ENCODE measurements at places on chromosomes 1 and 21.

DNA sequence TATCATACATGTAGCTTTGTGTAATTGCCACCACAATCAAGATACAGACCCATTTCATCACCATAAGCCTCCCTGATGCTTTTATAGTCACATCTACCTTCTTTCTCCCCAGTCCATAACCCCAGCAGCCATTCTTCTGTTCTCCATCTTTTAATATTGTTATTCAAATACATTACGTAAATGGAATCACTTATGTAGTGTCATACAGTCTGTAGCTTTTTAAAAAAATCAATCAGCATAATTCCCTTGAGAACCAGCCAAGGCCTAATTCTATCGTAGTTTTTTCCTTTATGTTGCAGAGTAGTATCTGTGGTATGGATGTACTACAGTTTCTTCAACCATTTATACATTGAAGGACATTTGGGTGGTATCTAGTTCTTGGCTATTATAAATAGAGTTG, 31.6 kb upstream of the WDR26 start:
- no peak for DNase-seq

DNA sequence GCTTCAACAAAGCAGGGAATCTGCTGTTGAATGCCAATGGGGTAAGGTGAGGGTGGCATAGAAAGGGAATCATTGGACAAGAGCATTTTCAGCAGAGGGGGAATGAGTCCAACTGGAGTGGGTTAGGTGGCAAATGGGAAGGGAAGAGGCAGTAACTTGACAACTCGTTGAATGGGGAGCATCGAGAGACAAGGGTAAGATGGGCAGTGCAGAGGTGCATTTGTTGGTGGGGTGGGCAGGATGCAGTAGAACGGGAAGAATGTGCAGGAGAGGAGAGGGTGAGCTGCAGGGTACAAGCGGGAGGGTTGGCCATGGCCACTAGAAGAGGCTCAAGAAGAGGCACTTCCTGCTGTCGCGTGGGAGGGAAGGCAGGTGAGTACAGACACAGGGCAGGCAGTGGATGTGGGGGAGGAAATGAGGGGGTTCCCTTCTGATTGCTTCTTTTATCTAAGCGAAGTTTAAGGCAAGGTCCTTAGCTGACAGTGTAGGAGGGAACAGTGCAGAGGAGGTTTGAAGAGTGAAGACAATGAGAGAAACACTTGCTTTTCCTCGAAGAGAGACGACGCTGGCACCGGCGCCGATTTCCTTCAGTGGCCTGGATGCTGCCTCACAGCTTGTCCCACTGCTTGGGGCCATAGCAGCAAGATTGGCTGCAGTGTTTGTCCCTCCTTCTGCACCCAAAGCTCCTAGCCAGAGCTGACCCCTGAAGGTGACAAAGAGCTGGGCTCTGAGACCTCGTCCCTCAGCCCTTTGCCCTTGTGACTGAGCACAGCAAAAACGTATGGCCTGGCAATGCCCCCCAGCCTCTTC, 3.2 kb upstream of the IKBKE start:
- no peak for DNase-seq

- no peak for DNase-seq
Observed at GRCh38 chr1:4328402-4329071, 325.9 kb upstream of the AJAP1 start.

DNA sequence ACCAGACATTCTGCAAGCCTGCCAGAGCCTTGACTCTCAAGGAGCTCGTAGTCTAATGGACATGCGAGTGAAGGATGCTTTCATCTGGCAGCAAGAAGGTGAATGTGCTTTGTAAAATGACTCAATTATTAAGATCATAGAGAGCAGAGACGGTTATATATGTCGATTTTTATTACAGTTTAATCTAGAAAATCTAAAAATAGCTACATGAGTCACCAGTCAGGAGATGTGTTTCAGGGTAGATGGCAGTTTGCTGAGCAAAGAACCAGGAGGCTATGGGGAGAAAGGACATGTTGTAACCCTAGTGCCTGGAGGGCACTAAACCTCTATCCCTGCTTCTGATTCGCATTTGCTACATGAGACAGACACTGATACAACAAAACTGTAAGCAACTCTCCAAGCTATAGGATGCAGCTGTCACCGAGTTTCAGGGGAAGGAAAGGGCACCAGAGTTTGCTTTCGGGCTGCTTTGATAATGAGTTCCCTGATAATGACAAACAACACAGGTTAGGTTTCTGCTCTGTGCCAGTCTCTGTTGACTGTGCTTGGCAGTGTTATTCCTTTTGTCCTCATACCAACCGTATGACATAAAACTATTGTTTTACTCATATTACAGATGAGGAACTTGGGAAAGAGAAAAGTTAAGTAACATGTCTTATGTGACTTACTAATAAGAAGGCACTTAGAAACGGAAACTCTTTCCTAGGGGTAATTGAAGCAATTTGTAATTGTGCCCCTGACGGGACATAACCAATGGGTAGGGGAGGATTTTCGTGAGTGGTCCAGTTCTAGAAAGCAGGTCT, 43.2 kb downstream of the C1orf198 start:
- no peak for DNase-seq

- no peak for DNase-seq
Observed at GRCh38 chr1:28815533-28816185, 3.7 kb downstream of the OPRD1 start.

DNA sequence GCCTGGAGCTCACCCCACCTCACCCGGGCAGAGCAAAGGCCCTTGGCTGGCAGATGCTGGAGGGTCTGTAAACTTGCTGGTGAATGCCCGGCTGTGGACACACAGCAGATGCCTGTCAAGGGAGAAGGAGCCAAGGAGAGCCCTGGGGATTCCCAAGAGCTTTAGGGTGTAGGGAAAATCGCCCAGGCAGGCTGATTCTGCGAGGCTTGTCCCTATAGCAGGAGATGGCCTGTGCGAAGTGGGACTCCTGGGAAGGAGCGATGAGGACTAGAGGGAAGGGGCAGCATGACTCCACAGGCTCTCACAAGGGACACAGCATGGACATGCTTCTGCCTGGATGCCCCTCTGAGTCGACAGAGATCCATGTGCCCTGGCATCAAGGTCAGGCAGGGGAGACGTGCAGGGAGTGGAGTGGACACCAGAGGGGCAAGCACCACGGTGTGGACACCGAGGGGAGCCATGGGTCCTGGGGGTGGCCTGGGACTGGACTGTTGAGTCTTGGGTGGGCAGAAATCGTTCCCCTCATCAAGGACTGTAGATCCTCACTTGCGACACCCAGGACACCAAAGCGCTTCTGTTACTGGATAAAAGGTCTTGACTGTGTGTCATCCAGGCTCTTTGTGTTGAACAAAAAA, 71.4 kb upstream of the ABCG1 start:
- no peak for DNase-seq

- DNase-seq, result no peak
Observed at GRCh38 chr1:200369131-200369530, 40.7 kb downstream of the ZNF281 start.

GRCh38 chr1:171384496-171384895, 70.5 kb downstream of the FMO4 start:
- no peak for DNase-seq

DNA sequence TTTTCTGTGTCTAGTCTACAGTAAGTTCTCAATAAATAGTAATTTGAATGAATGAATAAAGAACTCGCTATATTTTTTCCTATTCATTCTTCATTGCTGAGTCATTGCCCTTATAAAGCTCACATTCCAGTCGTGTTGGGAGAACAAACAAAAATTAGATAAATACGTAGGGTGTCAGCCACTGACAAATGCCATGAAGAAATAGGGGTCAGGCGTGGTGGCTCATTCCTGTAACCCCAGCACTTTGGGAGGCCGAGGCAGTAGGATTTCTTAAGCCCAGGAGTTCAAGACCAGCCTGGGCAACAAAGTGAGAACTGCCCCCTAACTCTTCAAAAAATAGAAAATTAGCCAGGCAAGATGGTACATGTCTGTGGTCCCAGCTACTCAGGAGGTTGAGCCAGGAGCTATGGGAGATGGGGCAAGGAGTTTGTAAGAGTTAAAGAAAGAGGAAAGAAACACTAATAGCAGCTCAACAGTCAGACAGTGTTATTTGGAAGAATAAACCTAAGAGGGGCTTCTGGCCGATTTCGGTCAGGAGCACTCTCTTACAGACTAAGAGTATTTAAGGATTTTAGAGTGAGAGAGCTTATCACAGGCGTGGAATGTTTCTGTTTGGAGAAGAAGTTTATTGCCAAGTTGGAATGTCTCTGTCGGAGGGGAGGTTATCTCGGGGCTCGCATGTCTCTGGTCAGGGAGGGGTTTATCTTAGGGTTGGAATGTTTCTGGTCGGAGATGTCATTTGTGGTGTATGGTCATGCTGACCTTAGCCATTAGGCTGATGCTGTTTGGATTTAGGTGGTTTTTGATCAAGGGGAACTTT, 1.8 kb upstream of the CHML start:
- DNase-seq, result no peak

- DNase-seq, result no peak
Observed at GRCh38 chr1:176643536-176643935, 180.6 kb downstream of the PAPPA2 start.

DNA sequence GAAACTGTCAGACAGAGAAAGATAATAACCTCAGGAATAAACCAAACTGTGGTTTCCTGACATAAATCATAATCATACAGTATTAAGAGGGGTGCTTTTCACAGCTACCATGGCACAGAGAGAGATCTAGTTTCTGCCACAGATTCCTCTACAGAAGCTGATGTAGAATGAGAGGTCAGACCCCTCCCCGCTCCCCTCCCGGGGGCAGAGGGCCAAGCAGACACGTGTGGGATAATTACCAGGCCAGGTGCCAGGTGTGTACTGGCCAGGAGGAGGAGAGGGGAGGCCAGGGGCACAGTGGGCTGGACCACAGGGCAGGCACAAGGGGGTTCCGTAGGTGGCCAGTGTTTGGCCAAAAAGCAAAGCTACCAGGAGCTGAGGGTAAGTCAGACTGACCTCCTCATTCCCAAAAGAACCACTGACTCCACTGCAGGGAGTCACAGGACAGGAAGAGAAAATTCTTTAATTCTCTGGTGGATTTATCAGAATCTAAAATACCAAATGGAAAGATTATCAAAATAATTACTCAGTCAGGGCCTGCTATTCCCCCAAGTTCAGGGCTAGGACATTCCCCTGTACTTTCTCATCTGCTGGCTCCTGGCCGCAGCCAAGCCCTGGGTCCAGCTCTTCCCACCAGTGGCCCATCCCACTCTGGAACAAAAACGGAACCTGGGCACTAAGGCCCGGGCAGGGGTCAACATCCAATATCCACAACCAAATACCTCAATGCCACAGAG, 30.0 kb downstream of the C2CD2 start:
- DNase-seq, result no peak

- no peak for DNase-seq
Observed at GRCh38 chr1:39976732-39977131, 21.8 kb downstream of the MFSD2A start.

DNA sequence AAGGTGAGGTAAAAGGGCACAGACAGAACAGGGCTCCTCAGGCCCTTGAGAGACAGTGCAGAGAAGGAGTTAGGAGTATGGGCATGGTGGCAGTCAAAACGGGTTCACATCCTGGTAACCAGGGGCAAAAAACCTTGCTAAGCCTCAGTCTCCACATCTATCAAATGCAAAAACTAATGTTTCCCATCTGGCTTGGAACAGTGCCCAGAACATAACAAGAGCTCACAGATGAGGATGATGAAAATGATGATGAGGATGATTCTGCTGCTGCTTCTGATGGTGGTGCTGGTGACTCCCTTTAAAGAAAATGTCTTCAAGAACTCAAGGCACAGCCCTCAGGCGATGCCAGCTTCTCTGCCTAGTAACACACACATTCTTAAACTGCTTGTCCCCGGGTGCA, 24.1 kb downstream of the HHIPL2 start:
- DNase-seq, result no peak

- DNase-seq, result no peak
Observed at GRCh38 chr1:8976896-8977450, 31.3 kb downstream of the CA6 start.

DNA sequence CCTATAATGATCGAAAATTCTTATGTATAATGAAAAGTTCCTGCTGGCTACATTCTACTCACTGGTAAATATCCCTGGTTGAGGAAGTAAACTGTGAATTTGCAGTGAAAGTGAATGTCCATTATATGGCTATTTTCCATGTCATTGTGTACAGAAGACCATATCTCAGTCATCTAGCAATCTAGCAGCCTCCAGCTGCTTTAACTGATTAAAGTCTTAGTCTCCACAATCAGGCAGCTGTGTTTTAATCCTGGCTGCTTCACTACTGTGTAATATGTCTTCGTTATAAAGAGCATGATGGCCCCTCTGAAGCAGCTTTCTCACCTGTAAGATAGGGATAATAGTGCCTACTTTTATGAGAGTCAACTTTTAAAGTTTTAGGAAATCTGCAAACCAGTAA, 11.4 kb downstream of the CLCA2 start:
- DNase-seq, result no peak

- DNase-seq, result no peak
Observed at GRCh38 chr1:169999331-169999741, 75.2 kb downstream of the KIFAP3 start.

DNA sequence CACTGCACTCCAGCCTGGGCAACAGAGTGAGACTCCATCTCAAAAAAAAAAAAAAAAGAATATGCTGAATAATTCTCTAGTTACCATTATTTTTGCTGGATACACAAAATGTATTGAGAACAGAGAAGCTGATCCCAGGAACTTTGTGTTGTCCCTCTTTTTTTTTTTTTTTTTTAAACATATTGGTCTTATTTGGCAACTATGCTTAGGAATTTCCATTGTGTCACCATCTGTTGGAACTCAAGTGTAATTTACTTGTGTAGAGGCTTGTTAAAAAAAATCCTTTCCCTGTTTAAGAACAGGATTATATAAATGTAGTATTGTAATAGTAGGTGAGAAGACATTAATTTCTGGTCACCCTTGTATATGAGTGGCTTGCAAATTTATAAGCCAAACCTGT, 28.6 kb downstream of the CAMSAP2 start:
- DNase-seq, result no peak

GRCh38 chr1:203175237-203175826, at the start of gene MYBPH:
MYBPH (minus strand) TSS chr1:203175826; CDS start chr1:203175755, 71 bp downstream.
- no peak for DNase-seq

GRCh38 chr1:76142771-76143540, 68.4 kb downstream of the ST6GALNAC3 start:
- no peak for DNase-seq

- DNase-seq, result no peak
Observed at GRCh38 chr1:175884369-175884768, 141.0 kb upstream of the TNR start.

GRCh38 chr21:15976807-15977206, 247.0 kb downstream of the USP25 start:
- no peak for DNase-seq

GRCh38 chr1:164683235-164683634, 124.3 kb downstream of the PBX1 start:
- no peak for DNase-seq

- no peak for DNase-seq
Observed at GRCh38 chr1:113128116-113128515, 55.1 kb downstream of the LRIG2 start.
